ENCODE measurements at places on chromosomes 4 and X. TPM values are rescaled to one million over a fixed set of nuclear protein-coding genes. Genes with fewer than 3 reads are reported as not detected.

Gene HS3ST1
- polyA plus RNA-seq = not detected

DNA sequence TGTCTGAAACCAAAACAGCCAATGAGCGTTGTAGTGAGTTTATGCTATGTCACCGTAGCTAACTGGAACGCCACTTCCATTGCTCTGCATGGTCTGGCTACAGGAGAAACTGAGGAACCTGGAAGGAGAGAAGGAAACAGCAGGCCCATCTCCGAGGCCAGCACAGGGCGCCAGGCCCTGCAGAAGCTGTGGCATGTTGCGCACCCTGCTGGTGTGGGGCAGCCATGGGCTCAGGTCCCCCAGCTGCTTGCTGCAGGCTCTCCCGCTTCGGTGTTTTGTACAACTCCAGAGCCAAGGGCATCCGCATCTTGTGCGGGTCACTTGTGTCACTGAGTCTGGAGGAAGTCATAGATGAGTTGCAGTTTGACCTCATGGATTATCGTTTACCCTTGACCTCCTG is 89.2 kb downstream of the AFAP1 start:
- no peaks in the 10 kb centered on the region for H3K27me3 ChIP-seq
- no peaks in the 10 kb centered on the region for H3K36me3 ChIP-seq
- DNase-seq = no peak
- no peak overlapping the region for H3K4me3 ChIP-seq
- no peak overlapping the region for H3K27ac ChIP-seq
- peaks cover 65% of the 10 kb centered on the region for H3K4me1 ChIP-seq

- no peak overlapping the region for H3K4me3 ChIP-seq
- H3K4me1 ChIP-seq = no peaks in the 10 kb centered on the region
- H3K36me3 ChIP-seq = no peaks in the 10 kb centered on the region
- no peak overlapping the region for H3K27ac ChIP-seq
- no peaks in the 10 kb centered on the region for H3K27me3 ChIP-seq
Observed at GRCh38 chrX:70346418-70347070, 56.6 kb downstream of the KIF4A start.

DNA sequence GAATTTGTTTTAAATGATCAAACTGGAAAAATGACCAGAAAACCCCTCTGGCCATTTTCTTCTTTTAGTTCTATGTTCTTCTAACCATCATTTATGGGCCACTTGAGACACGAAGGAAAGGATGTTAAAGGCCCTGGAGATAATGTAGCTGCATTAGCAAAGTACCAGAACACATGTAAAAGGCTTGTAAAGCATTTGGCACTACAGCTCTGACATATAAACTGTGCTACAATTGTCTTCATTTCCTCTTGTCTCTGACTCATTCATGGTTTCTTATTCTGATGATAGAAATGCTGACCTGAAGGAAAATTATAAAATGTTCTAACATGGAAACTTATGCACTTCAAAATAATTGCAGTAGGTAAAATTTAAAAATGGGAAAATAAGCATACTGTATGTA is 388.7 kb downstream of the FAT4 start:
- no peaks in the 10 kb centered on the region for H3K4me1 ChIP-seq
- H3K4me3 ChIP-seq = no peak overlapping the region

Gene GAGE2A
- not detected for polyA plus RNA-seq

- H3K27me3 ChIP-seq = no peaks in the 10 kb centered on the region
- no peak overlapping the region for H3K27ac ChIP-seq
- H3K36me3 ChIP-seq = no peaks in the 10 kb centered on the region
- H3K4me3 ChIP-seq = no peak overlapping the region
Observed at GRCh38 chr4:78074759-78075158, 17.6 kb downstream of the FRAS1 start.

GRCh38 chr4:184376126-184376838 is 98.1 kb downstream of the IRF2 start:
- H3K36me3 ChIP-seq = no peaks in the 10 kb centered on the region
- H3K4me1 ChIP-seq = no peaks in the 10 kb centered on the region
- no peak for DNase-seq
- H3K4me3 ChIP-seq = no peak overlapping the region

- no peaks in the 10 kb centered on the region for H3K36me3 ChIP-seq
- DNase-seq = no peak
- no peaks in the 10 kb centered on the region for H3K27me3 ChIP-seq
- H3K27ac ChIP-seq = no peak overlapping the region
- no peak overlapping the region for H3K4me3 ChIP-seq
Observed at GRCh38 chrX:40501164-40501855, 79.5 kb upstream of the ATP6AP2 start.

Gene CXCL11
- not detected for polyA plus RNA-seq

DNA sequence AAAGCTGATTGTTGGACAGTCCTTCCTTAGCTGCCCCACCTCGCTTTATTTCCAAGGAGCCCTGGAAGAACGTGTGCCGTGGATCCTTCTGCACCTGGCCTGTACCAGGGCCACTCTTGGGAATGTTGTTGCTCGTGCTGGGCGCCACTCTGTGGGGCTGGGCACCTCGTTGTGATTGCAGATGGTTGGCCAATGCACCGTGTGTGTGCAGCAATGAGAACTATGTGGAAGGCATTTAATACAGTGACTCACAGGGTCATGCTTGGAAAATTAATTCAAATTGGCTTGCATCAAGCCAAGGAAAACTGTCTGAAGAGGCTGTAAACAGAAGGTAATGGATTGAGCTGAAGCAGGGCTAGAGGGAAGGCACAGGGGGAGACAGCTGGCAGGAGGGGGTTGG is 37.0 kb upstream of the CD99L2 start:
- H3K27me3 ChIP-seq = no peaks in the 10 kb centered on the region
- no peaks in the 10 kb centered on the region for H3K36me3 ChIP-seq
- no peak overlapping the region for H3K27ac ChIP-seq
- DNase-seq = no peak
- no peaks in the 10 kb centered on the region for H3K4me1 ChIP-seq

Gene WWC2
- 2.3 TPM for polyA plus RNA-seq

GRCh38 chr4:120616-121015 is 3.7 kb upstream of the ZNF718 start:
- H3K27ac ChIP-seq = no peak overlapping the region
- H3K27me3 ChIP-seq = no peaks in the 10 kb centered on the region
- no peak overlapping the region for H3K4me3 ChIP-seq
- peaks cover 30% of the 10 kb centered on the region for H3K4me1 ChIP-seq

Gene CT45A1
- not detected for polyA plus RNA-seq

Gene ARHGAP6
- polyA plus RNA-seq = not detected

- H3K4me1 ChIP-seq = no peaks in the 10 kb centered on the region
- H3K36me3 ChIP-seq = no peaks in the 10 kb centered on the region
- H3K4me3 ChIP-seq = no peak overlapping the region
- no peaks in the 10 kb centered on the region for H3K27me3 ChIP-seq
- DNase-seq = no peak
- no peak overlapping the region for H3K27ac ChIP-seq
Observed at GRCh38 chr4:185822791-185823190, 10.8 kb upstream of the SORBS2 start.

Gene FAM47A
- not detected for polyA plus RNA-seq

- no peak overlapping the region for H3K27ac ChIP-seq
- H3K4me1 ChIP-seq = no peaks in the 10 kb centered on the region
- no peak overlapping the region for H3K4me3 ChIP-seq
- no peak for DNase-seq
- no peaks in the 10 kb centered on the region for H3K36me3 ChIP-seq
Observed at GRCh38 chr4:87732033-87732765, 67.2 kb upstream of the IBSP start.

DNA sequence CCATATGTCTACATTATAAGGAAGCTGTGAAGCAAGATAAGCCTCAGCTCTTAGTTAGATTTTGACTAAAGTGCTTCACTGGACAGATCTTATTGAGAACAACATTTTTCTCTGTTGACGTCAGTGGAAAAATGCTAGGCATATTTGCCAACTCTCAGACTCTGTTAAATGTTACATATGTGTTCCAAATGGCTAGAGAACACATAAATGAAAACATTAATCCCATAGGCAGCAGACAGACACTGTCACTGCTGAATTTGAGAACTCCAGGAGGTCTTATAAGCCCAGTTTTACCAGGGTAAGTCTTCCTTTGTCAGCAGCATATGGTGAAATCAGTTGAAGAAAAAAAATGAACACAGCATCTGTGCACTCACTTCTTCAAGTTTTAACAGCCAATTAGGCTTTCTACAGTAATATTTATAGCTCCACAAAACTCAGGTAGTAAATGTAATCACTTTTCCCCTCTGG is 186.9 kb downstream of the CAMK2D start:
- peaks cover 37% of the 10 kb centered on the region for H3K4me1 ChIP-seq
- H3K4me3 ChIP-seq = no peak overlapping the region
- no peaks in the 10 kb centered on the region for H3K36me3 ChIP-seq
- no peaks in the 10 kb centered on the region for H3K27me3 ChIP-seq
- DNase-seq = no peak

DNA sequence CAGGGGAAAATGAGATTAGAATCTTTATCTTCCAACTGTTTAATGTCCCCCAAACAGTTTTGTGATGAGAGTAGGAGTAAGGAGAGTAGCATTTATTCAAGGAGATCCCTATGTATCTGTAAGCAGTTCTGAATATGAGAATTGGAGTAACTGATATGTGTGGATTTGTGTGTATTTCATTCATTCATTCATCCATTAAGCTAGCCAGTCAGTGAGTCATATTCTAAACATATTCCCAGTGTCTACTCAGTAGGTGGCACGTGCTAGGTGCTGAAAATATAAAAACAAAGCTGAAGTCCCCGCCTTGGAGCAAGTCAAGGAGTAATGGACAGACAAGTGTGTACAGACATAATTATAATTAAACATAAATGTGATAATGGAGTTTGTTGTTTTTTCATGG is 12.4 kb upstream of the STX18 start:
- no peaks in the 10 kb centered on the region for H3K4me1 ChIP-seq
- no peaks in the 10 kb centered on the region for H3K27me3 ChIP-seq
- no peak overlapping the region for H3K4me3 ChIP-seq
- no peak for DNase-seq

GRCh38 chrX:17603196-17603595 is 134.1 kb upstream of the SCML1 start:
- H3K27me3 ChIP-seq = no peaks in the 10 kb centered on the region
- H3K27ac ChIP-seq = no peak overlapping the region
- no peak for DNase-seq
- no peaks in the 10 kb centered on the region for H3K4me1 ChIP-seq
- H3K36me3 ChIP-seq = no peaks in the 10 kb centered on the region

Gene SULT1B1
- polyA plus RNA-seq = 4.2 TPM

- no peaks in the 10 kb centered on the region for H3K36me3 ChIP-seq
- H3K27ac ChIP-seq = no peak overlapping the region
- no peaks in the 10 kb centered on the region for H3K27me3 ChIP-seq
- H3K4me1 ChIP-seq = peaks cover 5% of the 10 kb centered on the region
- no peak overlapping the region for H3K4me3 ChIP-seq
Observed at GRCh38 chrX:39203427-39203826, 402.2 kb downstream of the MID1IP1 start.

Measured in CD4-positive, alpha-beta memory T cell (primary cell).